Mesothelial cell of epicardium (in vitro differentiated cells): ENCODE measurements at places on chromosomes 6 and 20. TPM values are rescaled to one million over a fixed set of nuclear protein-coding genes. Genes with fewer than 3 reads are reported as not detected.

HNF4A gene
- total RNA-seq: 0.09 to 0.20 TPM (median 0.13 TPM) in 3 replicates

C6orf141 gene
- total RNA-seq: 6.0 to 8.2 TPM (median 6.5 TPM) in 3 replicates

PSMF1 gene
- 81.6 to 90.3 TPM (median 86.0 TPM) in 3 replicates for total RNA-seq

CRISP3 gene
- total RNA-seq: 0.66 to 1.2 TPM (median 0.85 TPM) in 3 replicates

BEND3 gene
- total RNA-seq: 10.3 to 10.5 TPM (median 10.4 TPM) in 3 replicates
